ENCODE measurements at places on chromosomes 12 and 14.
A peak's percentile ranks its signal among the peaks of the same experiment; 100 is the strongest.

- DNase-seq: no peak
Measured at GRCh38 chr14:102140750-102141145, 1.1 kb downstream of the WDR20 start.

- DNase-seq: no peak
Measured at GRCh38 chr12:77882709-77883108, 52.0 kb downstream of the NAV3 start.

DNA sequence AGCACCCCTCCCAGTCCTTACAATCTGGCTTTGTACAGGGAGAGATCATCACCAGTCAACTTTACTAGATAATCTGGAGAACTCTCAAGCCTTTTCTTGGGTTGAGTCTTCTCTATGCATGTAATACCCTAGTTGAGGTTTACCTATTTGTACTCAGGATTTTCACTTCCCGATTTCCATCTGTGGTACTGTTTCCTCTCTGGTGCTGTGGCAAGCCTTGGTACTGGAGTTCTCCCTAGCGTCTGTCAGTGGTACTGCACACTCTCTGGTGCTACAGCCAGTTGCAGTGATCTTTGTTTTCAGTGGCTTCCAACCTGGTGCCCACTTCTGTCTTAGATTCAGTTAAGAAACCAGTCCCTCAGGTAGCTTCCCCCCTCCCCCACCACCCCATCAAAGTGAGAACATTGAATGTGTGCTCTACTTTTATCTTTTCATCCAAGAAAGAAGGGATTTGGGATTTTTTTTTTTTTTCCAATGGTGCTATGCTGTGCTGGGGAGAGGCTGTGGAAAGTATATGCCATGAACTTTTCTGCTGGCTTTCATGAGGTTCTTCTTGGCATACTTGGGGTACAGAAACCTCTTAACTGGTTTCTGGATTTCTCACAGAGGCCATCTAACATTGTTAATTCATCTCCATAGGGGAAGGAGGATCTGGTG, 69.4 kb upstream of the EVL start:
- peak; percentile 40 for DNase-seq

DNA sequence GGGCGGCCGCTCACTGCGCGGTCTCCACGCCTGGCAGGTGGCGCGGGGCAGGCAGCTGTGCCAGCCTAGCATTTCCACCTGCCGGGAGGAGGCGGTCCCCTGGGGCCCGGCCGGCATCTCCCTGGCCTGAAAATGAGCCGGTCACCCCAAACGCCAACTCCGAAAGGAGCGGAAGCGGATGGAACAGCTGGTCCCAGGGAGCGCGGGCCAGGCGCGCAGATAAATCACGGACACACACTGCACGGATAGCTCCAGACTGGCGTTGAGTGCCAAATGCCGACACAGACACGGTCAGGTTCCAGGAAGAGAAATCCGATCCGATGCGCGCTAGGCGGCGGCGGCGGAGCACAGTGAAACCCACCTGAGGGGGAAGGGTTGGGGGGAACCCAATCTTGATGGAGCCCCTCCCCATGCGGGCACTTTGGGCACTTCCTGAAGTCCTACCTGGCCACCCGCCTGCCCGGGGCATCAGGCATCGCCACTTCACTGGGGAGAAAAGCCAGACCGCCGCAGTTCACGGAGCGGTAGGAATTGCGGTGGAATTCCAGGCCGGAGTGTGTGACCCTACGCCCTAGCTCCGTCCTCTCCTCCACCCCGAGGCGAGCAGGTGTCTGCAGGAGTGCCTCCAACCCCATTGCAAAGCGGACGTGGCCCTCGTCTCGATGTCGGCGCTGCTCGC, 624 bp upstream of the PLEKHD1 start:
- DNase-seq: peak; percentile 57

DNA sequence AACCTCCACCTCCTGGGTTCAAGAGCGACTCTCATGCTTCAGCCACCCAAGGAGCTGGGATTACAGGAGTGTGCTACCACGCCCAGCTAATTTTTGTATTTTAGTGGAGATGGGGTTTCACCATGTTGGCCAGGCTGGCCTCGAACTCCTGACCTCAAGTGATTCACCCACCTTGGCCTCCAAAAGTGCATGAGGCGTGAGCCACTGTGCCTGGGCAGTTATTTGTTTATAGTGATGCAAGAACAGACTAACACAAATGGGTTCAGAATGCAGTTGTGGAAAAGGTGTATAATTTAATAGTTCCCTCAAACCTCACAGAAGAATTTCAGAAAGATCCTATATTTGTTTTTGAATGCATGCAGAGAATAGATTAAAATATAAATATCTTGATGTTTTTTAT, 447.1 kb downstream of the ZFP36L1 start:
- DNase-seq: no peak

DNA sequence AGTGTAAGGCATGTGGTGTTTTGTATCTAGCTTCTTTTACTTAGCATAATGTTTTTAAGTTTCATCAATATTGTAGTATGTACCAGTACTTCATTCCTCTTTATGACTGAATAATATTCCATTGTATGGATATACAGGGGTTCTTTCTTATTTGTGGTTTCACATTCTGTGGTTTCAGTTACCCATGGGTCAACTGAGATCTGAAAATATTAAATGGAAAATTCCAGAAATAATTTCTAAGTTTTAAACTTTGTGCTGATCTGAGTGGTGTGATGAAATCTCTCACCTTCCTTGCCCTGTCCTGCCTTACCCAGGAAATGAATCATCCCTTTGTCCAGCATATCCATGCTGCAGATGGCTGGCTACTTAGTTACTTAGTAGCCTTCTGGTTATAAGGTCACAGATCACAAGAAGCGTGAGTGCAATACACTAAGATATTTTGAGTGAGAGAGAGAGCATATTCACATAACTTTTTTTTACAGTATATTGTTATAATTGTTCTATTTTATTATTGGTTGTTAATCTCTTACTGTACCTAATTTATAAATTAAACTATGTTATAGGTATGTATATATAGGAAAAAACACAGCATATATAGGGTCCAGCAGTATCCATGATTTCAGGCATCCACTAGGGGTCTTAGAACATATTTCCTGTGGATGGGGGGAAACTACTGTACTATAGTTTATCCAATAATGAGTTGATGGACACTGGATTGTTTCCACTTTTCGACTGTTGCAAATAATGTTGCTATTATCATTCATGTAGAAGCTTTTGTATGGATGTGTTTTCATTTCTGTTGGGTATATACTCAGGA, 59.6 kb upstream of the LRTM2 start:
- no peak for DNase-seq

GRCh38 chr12:78431931-78432330, 432.6 kb upstream of the SYT1 start:
- DNase-seq: no peak

GRCh38 chr14:103480595-103480994, 42.0 kb downstream of the CKB start:
- DNase-seq: no peak

GRCh38 chr14:33408291-33408690, 469.6 kb downstream of the NPAS3 start:
- no peak for DNase-seq

GRCh38 chr12:104627990-104628830, 171.5 kb downstream of the CHST11 start:
- no peak for DNase-seq

DNA sequence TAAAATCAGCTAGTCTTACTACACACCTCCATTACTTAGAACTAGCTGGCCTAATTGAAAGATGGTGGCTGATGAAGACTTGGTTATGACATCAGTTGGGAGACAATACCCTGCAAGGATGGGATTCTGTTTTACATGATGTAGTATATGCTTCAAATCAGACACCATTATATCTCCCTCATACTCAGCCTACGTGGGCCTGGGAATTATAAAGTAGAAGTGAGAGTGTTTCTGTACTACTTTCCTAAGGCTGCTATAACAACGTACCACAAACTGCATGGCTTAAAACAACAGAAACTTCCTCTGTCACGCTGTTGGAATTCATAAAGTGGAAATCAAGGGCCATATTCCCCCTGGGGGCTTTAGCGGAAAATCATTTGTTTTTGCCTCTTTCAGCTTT, 190.4 kb downstream of the PAH start:
- DNase-seq: no peak

DNA sequence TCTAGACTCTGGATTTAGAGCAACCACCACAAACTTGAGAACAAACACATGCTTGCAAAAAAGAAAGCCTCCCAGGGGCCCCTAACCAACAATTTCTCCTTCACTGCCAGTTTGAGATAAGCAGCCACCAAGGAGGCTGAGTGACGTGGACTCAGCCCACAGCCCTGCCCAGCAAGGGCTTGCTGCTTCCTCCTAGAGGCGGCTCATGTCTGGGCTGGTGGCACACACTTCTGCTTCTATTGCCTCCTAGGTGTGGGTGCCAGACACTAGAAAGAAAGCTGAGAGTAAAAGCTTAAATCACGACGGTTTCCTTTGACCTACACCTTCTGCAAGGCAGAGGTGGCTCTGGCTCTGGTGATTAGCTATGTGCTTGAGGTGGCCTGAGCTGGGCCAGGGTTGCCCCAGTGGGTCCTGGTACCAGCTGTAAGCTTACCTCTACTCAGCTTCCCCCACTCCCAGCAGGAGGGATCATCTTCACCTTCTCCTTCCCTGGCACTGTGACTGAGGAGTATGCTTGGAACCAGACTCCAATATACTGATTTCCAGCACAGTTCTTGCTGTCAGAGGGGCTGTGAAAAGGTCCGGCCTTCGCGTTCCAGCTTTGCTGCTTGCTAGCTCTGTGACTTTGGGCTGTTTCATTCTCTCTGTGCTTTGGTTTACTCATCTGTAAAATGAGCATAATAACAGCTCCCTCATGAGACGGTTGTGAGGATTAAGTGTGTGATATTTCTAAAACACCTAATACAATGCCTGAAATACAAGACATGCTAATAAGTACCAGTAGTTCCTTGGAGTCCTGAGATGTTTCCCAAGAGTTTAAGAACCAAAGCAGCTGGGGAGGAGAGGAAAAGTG, 89.7 kb upstream of the PARP11 start:
- no peak for DNase-seq

DNA sequence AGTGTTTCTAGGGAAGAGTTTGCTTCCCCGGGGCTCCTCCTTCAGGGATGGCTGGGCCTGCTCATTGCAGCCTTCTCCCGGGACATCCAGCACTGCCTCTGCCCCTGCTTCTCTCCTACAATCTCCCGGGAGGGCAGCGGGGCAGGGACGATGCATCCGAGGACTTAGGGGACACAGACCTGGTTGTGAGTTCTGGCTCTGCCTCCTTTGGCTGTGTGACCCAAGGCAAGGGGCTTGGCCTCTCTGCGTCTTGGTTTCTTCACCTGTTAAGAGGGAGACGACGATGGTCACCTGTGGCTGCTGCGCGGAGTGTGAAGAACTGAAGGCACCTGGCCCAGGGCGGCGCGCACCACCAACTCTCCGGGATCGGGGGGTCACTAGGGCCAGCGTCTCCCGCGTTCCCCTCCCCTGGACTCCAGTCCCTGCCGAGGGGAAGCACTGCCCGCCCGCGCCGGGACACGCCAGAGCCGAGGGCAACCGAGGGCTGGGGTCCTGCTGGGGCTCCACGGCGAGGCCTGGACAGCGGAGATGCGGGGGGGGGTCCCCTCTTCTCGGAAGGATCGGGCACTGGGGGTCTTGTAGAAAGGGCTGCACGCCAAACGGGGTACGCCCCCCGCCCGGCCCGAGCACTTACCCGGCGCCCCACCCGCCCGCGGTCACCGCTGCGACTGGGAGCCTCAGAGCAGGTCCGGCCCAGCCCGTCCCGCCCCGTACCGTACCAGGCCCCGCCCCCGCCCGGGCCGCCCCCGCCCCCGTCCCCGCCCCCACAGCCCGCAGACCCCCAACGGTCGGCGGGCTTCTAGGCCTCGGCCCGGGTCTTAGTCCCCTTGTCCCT, at the start of gene HVCN1:
HVCN1 (minus strand) TSS at position 670 of the 835 bp plus-strand sequence. CDS start 5,870 bp downstream, outside the sequence.
- DNase-seq: no peak

GRCh38 chr12:67517181-67517887, 131.2 kb upstream of the DYRK2 start:
- DNase-seq: no peak

DNA sequence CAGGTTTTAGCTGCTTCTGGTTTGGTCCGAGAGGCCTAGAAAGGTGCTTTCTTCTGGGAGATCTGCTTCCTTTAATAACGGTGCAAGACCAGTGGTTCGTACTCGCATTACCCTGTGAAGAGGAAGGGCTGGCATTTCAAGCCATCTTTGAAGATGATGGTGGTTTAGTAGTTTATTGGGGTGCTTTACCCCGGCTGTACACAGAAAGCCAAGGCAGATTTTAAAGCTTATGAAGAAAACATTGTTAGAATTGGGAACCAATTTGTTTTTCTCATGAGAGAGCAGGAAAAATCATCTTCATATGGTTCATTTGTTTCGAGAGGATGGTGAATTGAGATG, 3.6 kb downstream of the CCND2 start:
- no peak for DNase-seq

DNA sequence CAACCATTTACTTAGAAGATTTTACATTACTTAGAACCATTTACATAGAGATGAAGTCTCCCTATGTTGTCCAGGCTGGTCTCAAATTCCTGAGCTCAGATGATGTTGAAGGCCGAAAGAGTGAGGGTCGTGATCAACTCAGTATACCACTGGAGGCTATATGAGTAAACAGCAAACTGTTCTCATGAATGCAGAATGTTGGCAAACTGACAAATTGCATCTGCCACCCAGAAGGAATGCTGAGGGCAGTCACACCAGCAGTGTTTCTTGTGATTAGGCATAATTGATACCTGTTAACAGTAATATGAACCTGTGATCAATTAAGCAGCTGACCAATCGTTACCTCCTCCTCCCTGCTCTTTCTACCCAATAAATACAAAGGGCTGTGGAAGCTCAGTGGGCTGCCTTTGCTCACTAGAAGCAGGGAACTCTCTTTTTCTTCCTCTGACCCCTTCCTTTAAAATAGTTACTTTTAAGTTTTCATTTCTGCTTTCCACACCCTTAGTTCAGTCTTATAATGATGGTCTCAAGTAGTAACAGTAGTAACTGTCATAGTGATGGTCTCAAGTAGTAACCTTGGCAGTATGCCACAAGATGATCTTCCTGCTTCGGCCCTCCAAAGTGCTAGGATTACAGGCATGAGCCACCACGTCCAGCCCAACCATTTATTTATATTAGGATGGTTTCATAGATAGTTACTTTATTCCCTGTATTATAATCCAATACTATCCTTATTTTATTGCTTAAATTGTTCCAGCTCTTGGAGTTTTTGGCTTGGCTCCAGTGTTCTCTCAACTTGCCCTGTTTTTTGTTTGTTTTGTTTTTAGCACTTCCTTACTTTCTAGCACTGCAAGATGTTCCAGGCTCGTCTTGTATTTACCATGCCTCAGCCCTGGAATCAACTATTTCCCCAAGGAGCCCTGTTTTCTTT, 25.8 kb downstream of the LIMA1 start:
- peak; percentile 67 for DNase-seq

GRCh38 chr12:26564391-26564790, 268.6 kb downstream of the ITPR2 start:
- peak; percentile 22 for DNase-seq

- DNase-seq: no peak
Measured at GRCh38 chr14:61374284-61374683, 52.9 kb downstream of the PRKCH start.

DNA sequence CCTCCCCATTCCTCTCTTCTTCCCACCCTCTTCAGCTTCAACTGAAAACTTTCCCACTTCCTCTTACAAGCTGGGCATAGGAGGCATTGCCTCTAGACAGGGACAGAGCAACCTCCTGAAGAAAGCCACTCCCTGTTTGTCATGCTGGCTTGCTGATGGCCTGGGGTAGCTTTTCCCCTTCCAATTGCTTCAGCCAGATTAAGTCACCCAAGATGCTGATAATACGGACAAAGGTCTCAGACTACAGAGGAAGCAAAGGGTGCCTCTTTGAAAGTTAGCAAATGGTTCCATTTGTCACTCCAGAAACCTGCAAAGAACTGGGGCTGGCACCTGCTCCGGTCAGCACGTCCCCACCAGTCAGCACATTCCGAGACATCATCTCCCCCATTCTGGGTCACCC, 6.0 kb downstream of the KRT2 start:
- DNase-seq: no peak

- DNase-seq: no peak
Measured at GRCh38 chr12:31584782-31585181, 6.2 kb downstream of the DENND5B start.

All from muscle of back (tissue), 13 donors.